ENCODE measurements at places on chromosomes 12 and 14.

DNA sequence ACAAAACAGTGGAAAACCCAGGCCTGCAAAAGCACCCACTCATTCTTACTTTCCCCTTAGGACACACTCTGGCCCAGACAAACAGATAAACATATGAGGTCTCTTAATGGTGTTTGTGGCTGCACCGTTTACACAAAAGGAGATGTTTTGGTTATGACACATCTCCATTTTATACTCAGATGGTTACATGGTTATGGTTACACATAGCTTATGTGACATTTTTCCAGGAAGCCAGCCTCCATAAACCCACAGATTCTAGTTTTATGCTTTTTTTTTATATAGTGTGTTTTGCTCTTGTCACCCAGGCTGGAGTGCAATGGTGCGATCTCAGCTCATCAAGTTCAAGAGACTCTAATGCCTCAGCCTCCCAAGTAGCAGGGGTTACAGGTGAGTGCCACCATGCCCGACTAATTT is 3.5 kb upstream of the KLRD1 start:
- DNase-seq, result no peak

DNA sequence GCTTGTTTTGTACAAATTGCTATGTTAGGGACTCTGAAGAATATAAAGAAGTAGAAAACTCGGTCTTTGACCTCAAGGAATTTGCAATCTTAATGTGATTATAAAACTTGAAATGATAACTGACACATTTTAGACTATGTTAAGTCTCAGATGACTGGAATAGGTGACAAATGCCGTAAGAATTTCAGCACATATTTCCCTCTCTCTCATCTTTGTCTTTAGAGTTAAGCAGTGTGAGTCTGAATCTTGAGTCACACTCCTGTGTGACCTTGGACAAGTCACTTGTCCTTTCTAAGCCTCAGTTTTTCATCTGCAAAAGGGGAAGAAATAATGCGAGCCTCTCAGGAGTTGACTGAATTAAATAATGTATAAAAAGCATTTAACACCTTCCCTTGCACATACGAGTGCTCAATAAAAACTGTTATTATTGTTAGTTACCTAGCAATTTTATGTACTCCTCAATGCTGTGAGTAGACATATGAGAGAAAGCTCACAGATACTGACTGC is 103.7 kb downstream of the DYRK2 start:
- DNase-seq, result no peak

GRCh38 chr14:33560718-33561431 is 390.0 kb downstream of the EGLN3 start:
- DNase-seq, result no peak

GRCh38 chr14:91144425-91145145 is 30.7 kb downstream of the DGLUCY start:
- DNase-seq, result no peak

DNA sequence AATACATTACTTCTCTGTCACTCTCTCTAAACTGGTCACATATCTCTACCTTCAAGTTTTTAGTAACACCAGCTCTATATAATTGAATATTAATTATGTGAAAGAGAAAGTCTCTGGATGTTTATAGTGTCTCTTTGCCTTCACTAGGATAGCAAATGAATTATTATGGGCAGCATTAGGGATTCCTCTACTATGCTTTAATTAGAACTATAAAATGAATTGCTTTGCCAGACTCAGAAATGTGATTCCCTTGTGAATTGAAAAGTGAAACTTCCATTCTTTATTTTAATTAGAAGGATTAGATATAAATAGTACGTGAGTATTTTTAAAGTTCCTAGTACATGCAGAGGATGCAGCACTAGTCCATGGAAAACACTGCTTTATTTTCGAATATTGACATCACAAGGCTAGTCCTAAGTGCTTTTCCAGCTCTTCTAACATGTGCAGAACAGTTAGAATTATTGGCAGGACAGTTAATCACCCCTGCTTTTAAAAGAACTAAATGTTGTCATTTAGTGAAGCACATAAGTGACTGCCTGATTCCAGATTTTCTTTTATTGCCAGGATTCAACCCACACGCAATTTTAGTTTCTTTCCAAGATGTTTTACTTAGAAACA is 23.0 kb upstream of the REP15 start:
- DNase-seq, result no peak

- no peak for DNase-seq
These were observed at the start of gene PLBD1 for GRCh38 chr12:14567351-14568162. Gene PLBD1 (minus strand): TSS chr12:14567883. CDS start chr12:14567696, 187 bp downstream.

- DNase-seq, result no peak
These were observed 6.8 kb upstream of the NR4A1 start for GRCh38 chr12:52044292-52044983.

- DNase-seq, result no peak
These were observed 8.7 kb upstream of the SDSL start for GRCh38 chr12:113413488-113413939.

GRCh38 chr12:75859868-75860267 is 171.7 kb downstream of the PHLDA1 start:
- DNase-seq, result no peak

DNA sequence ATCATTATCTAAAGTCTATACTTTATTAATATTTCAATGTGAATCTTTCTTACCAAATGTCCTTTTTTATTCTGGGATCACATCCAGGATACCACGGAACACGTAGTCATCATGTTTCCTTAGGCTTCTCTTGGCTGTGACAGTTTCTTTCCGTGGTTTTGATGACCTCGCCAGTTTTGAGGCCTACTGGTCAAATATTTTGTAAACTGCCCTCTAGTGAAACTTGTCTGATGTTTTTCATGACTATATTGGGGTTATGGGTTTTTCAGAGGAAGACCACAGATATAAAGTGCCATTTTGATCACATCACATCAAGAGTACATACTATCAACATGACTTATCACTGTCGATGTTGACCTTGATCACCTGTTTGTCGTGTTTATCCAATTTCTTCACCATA is 14.1 kb upstream of the SERPINA6 start:
- no peak for DNase-seq

- no peak for DNase-seq
These were observed 4.3 kb upstream of the MYF6 start for GRCh38 chr12:80702889-80703805.

GRCh38 chr12:84159260-84159659 is 753.3 kb downstream of the SLC6A15 start:
- DNase-seq, result no peak

DNA sequence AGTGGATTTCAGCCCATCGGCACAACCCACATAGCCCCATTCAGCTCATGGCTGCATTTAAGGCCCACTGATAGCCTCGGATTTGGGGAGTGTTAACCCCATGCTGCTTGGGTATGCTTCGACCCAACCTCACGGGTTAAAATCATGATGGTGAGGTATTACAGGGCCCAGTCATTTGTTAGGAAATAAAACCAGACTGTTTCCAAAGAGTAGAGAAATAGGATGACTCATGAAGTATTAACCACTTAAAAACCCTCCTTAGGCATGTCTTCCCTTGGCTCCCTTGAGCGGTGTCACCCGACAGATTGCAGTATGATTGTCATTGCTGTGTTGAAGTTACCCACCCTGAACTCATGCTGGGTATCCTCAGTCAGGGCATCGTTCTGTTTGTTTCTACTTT is 289.1 kb downstream of the CACNA1C start:
- no peak for DNase-seq

DNA sequence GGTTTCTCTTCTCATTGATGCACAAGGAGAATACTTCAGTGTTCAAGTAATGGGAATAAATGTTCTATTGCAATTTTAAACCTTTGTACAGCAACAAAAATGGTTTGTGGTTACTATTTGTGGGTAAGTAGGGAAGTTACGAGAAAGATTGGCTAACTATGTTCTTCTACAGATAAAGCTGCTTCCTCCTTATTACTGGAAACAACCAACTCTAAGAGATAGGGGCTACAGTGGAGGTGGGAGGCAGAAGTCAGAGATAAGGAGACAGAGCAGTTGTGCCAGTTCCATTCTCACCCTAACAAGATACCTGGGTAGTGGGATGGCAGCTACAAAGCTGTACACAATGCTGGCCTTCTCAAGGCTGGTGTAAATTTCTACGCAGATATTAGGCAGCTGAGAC is 16.2 kb downstream of the NOXRED1 start:
- no peak for DNase-seq

DNA sequence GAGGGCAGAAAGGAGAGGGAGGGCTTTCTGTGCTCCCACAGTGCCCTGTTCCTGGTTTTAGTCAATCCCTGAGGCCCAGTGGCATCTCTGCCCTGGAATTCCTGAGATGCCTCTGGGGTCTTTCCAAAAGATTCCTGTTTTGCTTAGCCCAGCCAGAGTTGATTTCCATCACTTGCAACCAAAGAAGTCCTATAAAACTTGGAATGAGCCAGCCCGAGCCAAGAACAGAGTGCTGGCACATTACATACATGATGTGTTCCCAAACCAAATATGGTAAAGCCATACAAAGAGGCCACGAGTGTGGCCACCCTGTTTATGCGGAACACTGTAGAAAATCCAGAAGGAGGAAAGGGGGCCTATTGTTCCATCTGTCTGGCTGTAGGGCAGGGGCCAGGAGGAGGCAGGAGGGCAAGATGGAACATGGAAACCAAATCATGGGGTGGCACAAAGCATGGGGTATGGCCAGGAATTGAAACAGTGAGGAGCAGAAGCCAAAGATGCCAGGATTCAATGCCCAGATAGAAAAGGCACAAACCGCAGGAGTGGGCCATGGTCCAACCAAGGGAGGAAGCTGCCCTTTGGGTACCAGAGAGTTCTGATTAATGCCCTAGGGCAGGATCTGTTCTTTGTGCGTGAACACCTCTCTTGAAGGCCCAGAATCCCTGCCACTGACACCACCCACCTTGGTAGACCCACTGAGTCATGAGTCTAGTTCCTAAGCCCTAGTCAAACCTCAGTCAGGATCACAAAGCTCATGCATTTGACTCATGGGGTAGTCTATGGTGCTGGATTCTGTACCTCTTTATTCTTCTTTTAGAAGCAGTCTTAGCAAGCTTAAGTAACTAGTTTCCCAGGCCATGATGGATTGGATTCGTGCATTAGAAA is 75.2 kb downstream of the LRRC74A start:
- DNase-seq, result no peak

- no peak for DNase-seq
These were observed 113.3 kb downstream of the ADGRD1 start for GRCh38 chr12:131066886-131067490.

- no peak for DNase-seq
These were observed at the start of gene AVPR1A for GRCh38 chr12:63150713-63151622. Gene AVPR1A (minus strand): TSS chr12:63151201. CDS start chr12:63150836, 365 bp downstream.

DNA sequence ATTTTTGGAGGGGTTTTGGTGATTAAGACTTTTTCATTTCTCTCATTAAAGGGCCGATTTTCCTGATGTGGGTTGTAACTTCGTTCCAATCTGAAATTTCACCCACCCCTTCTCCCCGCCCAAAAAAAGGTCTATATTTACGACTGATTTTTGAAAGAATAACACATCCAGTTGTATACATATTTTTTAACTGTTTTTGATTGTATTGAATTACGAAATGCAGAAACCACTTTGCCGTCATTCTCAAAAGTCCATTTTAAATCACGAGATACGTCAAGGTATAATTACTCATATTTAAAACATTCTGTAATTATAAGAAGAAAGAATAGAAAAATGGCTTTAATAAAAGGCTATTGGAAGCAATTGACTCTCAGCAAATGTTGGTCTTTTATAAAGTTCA is 520.7 kb downstream of the MED13L start:
- DNase-seq, result no peak

GRCh38 chr14:44989497-44990440 is 27.8 kb downstream of the TOGARAM1 start:
- DNase-seq, result no peak

GRCh38 chr12:117031843-117032592 is 67.2 kb downstream of the TESC start:
- DNase-seq, result no peak

- no peak for DNase-seq
These were observed 102.2 kb upstream of the CPNE8 start for GRCh38 chr12:39007619-39008018.

DNA sequence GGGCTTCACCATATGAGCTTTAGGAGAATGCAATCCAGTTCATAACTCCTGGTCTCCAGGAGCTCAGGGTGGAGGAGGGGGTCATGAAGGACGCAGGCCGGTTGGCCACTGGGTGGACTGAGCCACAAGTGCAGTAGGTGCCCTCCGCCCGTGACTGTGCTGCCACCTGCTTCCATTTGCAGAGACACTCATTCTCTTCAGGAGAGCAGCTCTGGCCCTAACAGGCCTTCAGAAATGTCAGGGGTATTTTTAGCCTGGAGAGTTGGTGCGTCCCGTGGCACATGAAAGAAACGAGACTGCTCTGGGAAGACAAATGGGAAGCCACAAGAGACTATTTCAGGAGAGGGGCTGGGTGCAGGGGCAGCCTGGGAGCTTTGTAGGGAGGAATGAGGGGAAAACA is 74.6 kb upstream of the MYL2 start:
- no peak for DNase-seq

- peak; percentile 4 for DNase-seq
These were observed 70.2 kb upstream of the GPHB5 start for GRCh38 chr14:63388766-63389431.

Data from stimulated activated CD8-positive, alpha-beta memory T cell treated with anti-CD3 and anti-CD28 coated beads, Interleukin-12 subunit alpha, Interleukin-12 subunit beta, amount 100 ng/mL, for 1 hour (primary cell).